ENCODE measurements at places on chromosomes 3 and 15.

DNA sequence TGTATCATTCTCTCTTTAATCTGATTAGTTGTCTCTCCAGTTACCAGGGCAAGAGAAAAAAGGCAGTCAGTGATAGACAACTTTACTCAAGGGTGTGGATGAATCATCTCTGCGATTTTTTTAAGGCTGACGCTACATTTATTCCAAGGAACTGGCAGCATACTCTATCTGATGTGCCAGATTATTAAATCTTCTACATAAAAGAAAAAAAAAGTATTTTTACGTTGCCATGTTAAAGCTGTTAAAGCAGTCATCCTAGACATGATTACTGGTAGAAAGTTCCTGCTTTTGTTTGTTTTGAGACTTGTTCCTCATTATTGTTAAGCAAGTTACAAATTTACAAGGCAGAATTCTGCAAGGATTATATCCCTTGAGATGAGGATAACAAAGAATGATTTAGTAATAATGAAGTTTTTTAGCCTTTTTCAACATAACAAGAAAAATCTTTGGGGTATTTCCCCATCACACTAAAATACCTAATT is 121.7 kb downstream of the CBLB start:
- DNase-seq, result no peak

DNA sequence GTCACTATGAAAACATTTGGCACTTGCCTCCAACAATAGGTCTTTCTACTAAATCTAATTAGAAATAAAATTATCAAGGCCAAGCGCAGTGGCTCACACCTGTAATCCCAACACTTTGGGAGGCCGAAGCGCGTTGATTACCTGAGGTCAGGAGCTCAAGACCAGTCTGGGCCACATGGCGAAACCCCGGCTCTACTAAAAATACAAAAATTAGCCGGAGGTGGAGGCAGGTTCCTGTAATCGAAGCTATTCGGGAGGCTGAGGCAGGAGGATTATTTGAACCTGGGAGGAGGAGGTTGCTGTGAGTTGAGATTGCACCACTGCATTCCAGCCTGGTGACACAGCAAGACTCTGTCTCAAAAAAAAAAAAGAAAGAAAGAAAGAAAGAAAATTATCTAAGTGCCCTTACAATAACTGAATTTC is 1.6 kb upstream of the PLD1 start:
- DNase-seq, result no peak

DNA sequence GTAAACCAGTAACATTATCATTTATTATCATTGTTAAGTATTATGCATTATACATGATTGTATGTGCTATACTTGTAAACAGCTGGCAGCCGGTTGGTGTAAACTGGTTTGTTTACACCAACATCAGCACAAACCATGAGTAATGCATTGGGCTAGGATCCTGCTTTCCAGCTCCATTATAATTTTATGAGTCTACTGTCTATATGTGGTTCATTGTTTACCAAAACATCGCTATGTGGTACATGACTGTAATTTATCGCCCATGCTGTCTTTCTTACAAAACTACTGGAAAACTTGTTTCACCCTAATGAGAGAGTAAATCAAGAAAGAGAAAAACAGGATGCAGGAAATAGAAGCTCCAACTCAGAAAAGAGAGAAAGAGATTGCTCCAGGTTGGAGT is 224.8 kb upstream of the CBLB start:
- DNase-seq, result no peak

GRCh38 chr15:99628374-99629001 is 62.7 kb downstream of the MEF2A start:
- DNase-seq, result no peak

- no peak for DNase-seq
Observed at GRCh38 chr15:65532738-65533051, 2.4 kb downstream of the HACD3 start.

- DNase-seq, result no peak
Observed at GRCh38 chr15:72790302-72790910, 6.8 kb upstream of the ADPGK start.

- no peak for DNase-seq
Observed at GRCh38 chr3:186483611-186484340, 60.4 kb downstream of the CRYGS start.

- DNase-seq, result no peak
Observed at GRCh38 chr3:195111319-195111705, 159.6 kb downstream of the XXYLT1 start.

DNA sequence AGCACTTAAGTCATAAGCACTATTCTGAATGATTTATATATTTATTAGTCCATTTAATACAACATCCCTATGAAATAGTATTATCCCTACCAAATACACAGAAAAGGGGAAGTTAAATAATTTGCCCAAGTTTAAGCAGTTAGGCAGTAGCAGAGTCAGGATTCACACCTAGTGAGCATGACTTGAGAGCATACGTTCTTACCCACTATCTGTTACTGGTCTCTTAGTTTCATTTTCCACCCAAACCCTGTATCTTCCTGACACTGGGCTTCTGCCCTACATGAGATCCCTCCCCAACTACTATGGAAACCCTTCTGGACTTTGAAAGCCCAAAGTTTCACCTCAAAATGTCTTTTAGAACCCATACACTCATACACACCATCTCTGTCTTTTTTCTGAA is 4.4 kb upstream of the ATOSA start:
- no peak for DNase-seq

- no peak for DNase-seq
Observed at GRCh38 chr3:59374818-59375211, 325.0 kb upstream of the CFAP20DC start.

GRCh38 chr3:196140224-196140623 is 58.3 kb upstream of the TFRC start:
- no peak for DNase-seq

DNA sequence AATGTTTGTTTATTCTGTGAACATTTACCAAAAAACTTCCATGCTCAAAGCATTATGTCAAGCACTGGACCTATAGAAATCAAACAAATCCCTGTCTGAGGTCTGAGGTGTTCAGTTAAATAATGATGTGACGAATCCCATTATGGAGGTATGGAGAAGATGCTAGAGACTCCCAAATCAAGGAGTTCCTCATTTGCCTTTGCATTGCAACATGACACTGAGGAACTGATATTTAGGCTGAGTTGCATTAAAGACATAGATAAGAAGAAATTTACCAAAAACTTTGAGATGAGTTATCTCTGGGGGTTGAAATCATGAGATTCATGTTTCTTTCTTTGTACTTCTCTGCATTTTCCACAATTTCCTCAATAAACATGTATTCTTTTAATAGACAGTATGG is 16.0 kb downstream of the CD200 start:
- no peak for DNase-seq

DNA sequence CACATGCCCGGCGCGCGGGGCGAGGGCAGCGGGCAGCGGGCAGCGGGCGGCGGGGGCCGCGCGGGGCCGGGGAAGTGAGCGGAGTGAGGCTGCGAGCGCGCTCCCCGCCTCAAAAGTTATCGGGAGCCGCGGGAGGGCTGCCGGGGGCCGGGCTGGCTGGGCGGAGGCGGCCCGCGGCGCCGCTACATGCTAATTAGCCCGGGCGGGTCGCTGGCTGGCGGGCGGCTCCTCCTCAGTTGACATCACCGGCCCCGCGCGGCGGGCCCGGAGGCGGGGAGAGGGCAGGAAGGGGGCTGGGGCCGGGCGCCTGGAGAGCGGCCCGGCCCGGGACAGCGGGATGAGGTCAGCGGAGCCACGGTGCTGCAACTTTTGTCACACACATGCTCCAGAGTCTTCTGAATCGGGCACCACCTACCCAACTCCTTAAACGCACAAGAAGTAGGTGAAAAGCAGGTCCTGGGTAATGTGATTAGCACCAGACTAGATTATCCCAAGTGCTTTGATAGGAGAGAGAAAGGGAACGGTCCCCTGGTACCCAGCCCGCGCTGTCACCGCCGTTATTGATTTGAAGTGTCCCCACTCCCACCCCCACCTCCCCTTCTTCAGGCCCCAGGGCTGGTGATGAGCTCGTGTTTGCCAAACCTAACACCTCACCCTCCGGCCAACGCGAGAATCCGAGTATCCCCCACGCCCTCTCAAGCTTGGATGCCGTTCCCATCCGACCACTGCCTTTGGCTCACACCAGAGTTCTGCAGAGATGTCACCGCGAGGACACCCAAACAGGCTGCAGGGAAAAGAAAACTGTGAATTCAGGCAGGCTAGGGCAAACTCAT is at the start of gene HEG1:
Gene HEG1, minus strand, starts transcription at position 85 of the 833 bp plus-strand sequence. CDS start 107 bp downstream, outside the sequence.
- peak; percentile 90 for DNase-seq

DNA sequence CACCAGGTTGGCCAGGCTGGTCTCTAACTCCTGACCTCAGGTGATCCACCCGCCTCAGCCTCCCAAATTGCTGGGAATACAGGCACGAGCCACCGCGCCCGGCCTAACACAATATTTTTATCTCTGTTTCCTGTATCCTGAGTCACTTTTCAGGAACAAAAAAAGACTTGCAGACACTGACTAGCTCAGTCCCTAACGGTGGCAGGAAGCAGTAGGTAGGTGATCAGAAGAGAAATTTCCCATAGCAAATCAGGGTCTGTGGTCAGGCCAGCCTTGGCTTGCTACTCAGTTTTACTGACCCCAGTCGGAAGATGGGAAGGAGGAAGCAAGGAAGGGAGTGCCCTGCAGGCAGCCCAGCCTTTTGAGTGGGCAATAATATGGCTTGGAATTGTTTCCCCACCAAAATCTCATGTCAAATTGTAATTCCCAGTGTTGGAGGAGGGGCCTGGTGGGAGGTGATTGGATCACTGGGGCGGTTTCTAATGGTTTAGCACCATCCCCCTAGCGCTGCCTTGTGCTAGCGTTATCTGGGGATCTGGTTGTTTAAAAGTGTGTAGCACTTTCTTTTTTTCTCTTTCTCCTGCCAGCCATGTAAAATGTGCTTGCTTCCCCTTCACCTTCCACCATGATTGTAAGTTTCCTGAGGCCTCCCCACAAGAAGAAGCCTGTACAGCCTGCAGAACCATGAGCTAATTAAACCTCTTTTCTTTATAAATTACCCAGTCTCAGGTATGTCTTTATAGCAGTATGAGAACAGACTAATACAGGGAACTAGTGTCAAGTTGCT is 19.5 kb upstream of the CDCP1 start:
- DNase-seq, result no peak

GRCh38 chr3:126009181-126009580 is 40.2 kb downstream of the ROPN1B start:
- DNase-seq, result no peak

- DNase-seq, result no peak
Observed at GRCh38 chr15:63948436-63948835, 97.8 kb downstream of the DAPK2 start.

GRCh38 chr3:157330206-157330605 is 106.4 kb upstream of the PTX3 start:
- DNase-seq, result no peak

DNA sequence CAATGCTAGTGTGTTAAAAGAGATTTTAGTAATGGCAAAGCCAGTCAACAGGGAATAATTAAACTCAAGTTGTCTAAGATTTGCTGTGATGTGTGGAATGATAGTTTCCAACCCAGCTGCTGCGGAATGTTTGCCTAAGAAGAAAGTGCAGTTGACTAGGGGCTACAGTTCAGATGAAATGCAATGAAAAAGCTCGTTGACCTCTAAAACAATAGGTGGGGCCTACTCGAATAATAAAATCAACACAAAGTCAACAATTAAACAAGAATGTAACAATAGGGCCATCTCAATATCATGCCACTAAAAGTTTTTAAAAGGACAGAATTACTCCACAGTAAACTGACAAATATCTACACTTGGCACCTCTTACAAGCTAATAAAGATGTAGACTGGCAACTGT is 484.2 kb downstream of the MECOM start:
- no peak for DNase-seq

GRCh38 chr3:44511238-44511566 is 33.7 kb upstream of the ZNF445 start:
- DNase-seq, result no peak

DNA sequence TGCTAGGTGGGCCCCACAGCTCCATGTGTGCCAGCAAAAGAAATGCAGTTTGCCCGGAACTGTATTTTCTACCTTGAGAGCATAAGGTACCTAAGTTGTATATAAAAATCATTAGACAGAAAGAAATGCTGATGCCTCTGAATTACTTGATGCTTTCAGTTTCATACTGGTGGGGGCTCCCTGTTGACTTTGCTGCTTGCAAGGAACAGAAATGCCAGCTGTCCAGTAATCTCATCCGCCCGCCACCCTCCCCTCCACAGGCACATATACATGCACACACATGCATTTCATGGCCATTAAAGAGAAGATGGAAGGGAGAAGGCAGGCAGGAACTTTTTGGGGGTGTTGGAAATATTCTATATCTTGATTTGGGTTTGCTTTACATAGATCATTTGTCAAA is 38.4 kb downstream of the LIMD1 start:
- no peak for DNase-seq

GRCh38 chr3:136958939-136959338 is 1.2 kb downstream of the IL20RB start:
- DNase-seq, result no peak

DNA sequence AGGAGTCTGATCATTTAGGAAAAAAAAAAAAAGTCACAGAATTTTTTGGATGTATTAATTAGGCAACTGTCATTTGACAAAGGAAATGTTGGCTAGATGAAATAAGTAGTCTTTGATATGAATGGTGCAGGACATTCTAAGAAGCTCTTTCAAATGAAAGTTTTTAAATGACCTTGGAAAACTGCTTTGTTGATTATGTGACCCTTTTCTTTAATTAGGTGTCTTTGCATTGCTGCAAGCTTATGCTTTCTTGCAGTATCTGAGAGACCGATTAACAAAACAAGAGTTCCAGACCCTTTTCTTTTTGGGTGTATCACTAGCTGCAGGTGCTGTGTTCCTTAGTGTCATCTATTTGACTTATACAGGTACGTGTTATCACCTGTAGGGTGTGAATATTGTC is 84.0 kb downstream of the STT3B start:
- no peak for DNase-seq

GRCh38 chr3:78349571-78349970 is 1309.7 kb downstream of the ROBO2 start:
- no peak for DNase-seq

DNA sequence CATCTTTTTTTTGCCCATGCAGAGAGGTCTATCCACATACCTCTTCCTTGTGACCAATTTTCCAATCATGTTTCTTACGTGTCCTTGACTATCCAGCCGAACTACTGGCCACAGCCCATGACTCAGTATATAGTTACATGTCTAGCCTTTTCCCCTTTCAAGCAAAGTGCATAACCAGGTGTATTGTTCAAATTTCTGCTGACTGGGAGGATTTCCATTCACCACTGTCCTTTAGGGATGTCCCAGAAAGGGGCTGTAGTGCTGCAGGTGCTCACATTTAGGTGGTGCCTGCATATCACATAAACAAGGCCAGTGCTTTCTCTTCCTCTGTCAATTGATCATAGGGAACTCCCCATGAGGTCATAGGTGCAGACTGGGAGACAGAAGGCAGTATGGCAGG is 69.4 kb upstream of the ALDH1A3 start:
- DNase-seq, result no peak

DNA sequence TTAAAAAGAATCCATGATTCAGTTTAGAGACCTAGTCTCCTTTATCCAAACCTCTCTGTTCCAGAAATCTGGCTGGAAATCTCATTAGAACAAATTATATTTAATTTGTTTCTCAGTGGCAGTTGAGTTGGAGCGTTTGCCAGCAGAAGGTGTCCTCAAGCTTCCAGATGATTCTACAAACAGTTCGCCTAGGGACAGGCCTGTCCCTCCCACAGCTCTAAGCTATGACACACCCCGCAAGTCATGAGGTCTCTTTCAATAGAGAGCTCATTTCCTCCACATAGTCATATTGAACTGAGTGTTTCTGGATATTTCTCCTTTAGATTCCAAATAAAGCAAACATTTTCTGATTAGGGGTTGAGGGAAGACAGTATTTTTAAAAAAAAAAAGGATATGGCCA is 230.3 kb downstream of the ATP8B4 start:
- DNase-seq, result no peak
